Left kidney (tissue), 8 donors: ENCODE measurements at places on chromosomes 4 and X. TPM values are rescaled to one million over a fixed set of nuclear protein-coding genes. Genes with fewer than 3 reads are reported as not detected.

The ZGRF1 gene
- 30.3 TPM for polyA plus RNA-seq

The MAGEA10 gene
- not detected for polyA plus RNA-seq

The HOPX gene
- 12.4 TPM for polyA plus RNA-seq

The SLC4A4 gene
- polyA plus RNA-seq = 81.7 TPM

The ZFP92 gene
- 0.80 TPM for polyA plus RNA-seq

The NR3C2 gene
- polyA plus RNA-seq = 16.2 TPM

The HERC6 gene
- 11.2 TPM for polyA plus RNA-seq

The SMIM31 gene
- polyA plus RNA-seq = 0.86 TPM

The ARHGAP6 gene
- polyA plus RNA-seq = 15.0 TPM

The SPATA4 gene
- polyA plus RNA-seq = 1.4 TPM

The YTHDC1 gene
- polyA plus RNA-seq = 225 TPM

The CLIC2 gene
- 3.3 TPM for polyA plus RNA-seq
